ENCODE measurements at places on chromosomes 1 and 21. TPM values are rescaled to one million over a fixed set of nuclear protein-coding genes. Genes with fewer than 3 reads are reported as not detected.

DNA sequence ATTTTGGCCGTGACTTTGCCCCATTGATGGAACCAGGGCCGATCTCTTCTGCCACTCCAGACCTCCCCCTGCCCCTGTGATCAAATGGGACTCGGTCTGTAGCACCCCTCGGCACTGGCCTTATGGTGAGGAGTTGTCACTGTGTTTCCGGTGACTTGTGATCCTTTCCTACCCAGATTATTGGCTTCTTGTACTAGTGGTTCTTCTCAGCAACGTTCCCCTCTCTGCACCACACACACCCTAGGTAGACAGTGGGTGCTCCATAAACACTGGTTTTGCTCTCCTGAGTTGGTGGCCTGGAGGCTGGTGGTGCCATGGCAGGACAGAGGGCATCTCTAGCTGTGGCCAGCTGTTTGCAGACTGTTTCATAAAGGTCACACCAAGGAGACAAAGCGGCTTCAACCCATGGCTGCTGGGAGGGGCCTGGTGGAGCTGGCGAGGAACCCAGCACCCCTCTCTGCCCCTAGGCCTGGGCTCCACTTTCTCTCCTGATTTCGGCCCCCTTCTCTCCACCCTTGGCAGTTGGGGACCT lies 50.7 kb downstream of the DHRS3 start:
- H3K27ac ChIP-seq, result no peak overlapping the region
- no peaks in the 10 kb centered on the region for H3K4me1 ChIP-seq
- no peaks in the 10 kb centered on the region for H3K27me3 ChIP-seq
- no peaks in the 10 kb centered on the region for H3K36me3 ChIP-seq
- DNase-seq, result no peak

Gene USP1
- 72.6 TPM for total RNA-seq

- no peak overlapping the region for H3K27ac ChIP-seq
- H3K27me3 ChIP-seq, result no peaks in the 10 kb centered on the region
- H3K36me3 ChIP-seq, result no peaks in the 10 kb centered on the region
- no peak overlapping the region for H3K4me3 ChIP-seq
Observed at GRCh38 chr1:174815474-174815908, 184.3 kb upstream of the CACYBP start.

- no peak overlapping the region for H3K27ac ChIP-seq
- no peak overlapping the region for H3K4me3 ChIP-seq
- H3K36me3 ChIP-seq, result no peaks in the 10 kb centered on the region
- DNase-seq, result no peak
- no peaks in the 10 kb centered on the region for H3K27me3 ChIP-seq
Observed at GRCh38 chr1:17141441-17142197, 22.4 kb upstream of the PADI2 start.

Gene DNAJC28
- 1.2 TPM for total RNA-seq

DNA sequence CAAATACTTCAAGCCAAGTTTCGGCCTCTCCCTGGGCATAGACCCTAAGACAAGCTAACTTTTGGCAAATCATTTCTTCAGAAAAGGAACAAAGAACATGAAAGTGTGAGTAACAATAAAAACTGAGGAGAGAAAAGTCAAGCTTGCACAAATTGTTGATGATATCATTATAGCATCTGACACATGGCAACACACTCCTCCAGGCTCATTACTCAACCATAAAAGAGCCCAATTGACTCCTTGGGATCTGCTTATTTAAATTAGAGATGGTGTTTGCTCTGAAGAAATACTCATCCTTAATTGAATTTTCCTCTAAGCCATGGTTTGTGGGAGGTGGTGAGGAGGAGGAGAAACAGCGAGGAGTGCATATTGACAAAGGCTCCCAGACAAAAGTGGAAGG lies 54.5 kb downstream of the TNFSF4 start:
- no peaks in the 10 kb centered on the region for H3K36me3 ChIP-seq
- no peaks in the 10 kb centered on the region for H3K4me1 ChIP-seq

GRCh38 chr21:15722591-15723324 lies 7.0 kb upstream of the USP25 start:
- no peaks in the 10 kb centered on the region for H3K4me1 ChIP-seq
- no peak overlapping the region for H3K27ac ChIP-seq
- no peaks in the 10 kb centered on the region for H3K36me3 ChIP-seq
- no peaks in the 10 kb centered on the region for H3K27me3 ChIP-seq
- no peak overlapping the region for H3K4me3 ChIP-seq

GRCh38 chr1:234968451-234968850 lies 160.2 kb downstream of the TOMM20 start:
- H3K27ac ChIP-seq, result peak overlapping the region; percentile 46
- no peak for DNase-seq
- H3K27me3 ChIP-seq, result no peaks in the 10 kb centered on the region
- peaks cover 65% of the 10 kb centered on the region for H3K4me1 ChIP-seq

DNA sequence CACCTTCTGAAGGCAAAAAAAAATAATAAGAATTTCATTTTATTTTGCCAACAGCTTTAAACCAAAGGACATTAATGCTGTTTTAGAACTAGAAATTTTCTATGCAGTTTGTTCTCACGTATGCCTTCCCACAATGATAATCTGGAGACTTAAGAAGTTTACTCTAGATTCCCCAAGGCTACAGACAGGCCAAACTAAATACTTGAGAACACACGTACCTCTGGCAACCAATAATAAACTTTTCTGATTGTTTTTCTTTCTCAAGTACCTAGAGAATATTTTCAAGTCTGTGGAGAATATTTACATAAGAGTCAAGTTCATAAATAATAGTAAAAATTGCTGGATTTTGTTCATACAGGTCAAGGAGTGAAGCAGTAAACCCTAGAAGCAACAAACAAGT lies 15.9 kb downstream of the CLDN8 start:
- no peaks in the 10 kb centered on the region for H3K27me3 ChIP-seq
- H3K4me1 ChIP-seq, result no peaks in the 10 kb centered on the region
- H3K4me3 ChIP-seq, result no peak overlapping the region
- H3K36me3 ChIP-seq, result no peaks in the 10 kb centered on the region

DNA sequence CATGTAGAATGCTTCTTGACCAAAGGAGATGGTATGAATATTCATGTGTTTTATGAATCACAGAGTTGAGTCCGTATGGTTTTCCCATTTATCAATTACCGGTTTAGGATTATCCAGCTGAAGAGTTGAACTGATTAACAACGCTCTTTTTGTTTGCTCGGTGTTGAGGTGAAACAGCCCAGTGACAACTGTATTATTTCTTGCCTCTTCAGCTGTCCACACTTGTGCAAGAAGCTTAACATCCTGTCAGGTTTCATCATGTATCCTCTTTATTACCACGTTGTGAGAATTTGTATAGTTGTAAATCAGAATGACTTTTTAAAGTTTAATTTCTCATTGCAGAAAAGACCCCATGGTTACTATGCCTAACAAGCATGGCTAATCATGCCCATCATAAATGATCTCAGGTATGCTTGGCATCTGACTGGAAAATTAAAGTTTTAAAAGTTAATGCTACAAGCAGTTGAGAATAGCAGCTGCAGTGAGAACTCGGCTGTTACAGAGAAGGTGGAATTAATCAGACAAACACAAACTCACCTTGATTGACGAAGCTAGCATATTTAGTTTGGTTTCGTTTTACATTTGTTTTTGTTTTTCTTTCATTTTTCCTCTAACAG lies 563.2 kb upstream of the ADGRL2 start:
- no peak overlapping the region for H3K27ac ChIP-seq
- DNase-seq, result no peak
- H3K36me3 ChIP-seq, result no peaks in the 10 kb centered on the region
- H3K4me1 ChIP-seq, result no peaks in the 10 kb centered on the region
- no peaks in the 10 kb centered on the region for H3K27me3 ChIP-seq
- no peak overlapping the region for H3K4me3 ChIP-seq

Gene MANEAL
- 1.5 TPM for total RNA-seq

GRCh38 chr1:246587606-246588005 lies 21.4 kb downstream of the CNST start:
- H3K27me3 ChIP-seq, result no peaks in the 10 kb centered on the region
- H3K4me3 ChIP-seq, result no peak overlapping the region
- H3K36me3 ChIP-seq, result peaks cover 23% of the 10 kb centered on the region
- H3K27ac ChIP-seq, result no peak overlapping the region

DNA sequence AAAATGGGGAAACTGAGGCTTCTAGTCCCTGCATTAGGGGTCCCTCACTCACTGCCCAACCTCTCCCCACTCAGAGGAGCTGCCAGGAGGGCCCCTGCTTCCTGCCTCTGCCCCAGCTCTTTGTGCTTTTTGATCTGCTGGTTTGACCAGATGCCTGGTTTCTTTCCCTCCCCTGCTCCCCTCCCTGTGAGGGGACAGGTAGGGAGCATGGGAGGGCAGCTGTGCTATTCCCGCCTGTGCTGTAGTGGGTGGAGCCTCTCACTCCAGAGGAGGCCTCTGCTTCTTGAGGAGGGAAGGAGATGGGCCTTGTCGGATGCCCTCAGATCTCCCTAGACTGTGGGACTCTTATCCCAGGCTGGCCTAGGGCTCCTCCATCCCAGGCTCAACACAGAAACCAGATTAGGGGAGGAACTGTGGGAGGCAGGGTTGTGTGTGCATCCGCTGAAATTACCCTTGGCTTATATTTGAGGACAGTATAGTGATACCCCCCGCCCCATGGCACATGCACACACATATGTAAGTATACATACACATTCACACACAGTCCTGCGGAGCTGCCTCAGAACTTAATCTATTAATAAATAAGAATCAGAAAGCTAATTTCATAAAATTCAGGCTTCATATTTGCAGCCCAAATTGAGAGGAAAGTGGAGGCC lies 4.6 kb downstream of the BOLA1 start:
- H3K4me3 ChIP-seq, result no peak overlapping the region
- no peaks in the 10 kb centered on the region for H3K27me3 ChIP-seq
- peaks cover 13% of the 10 kb centered on the region for H3K4me1 ChIP-seq
- H3K27ac ChIP-seq, result no peak overlapping the region
- peaks cover 13% of the 10 kb centered on the region for H3K36me3 ChIP-seq
- DNase-seq, result no peak

- H3K4me1 ChIP-seq, result no peaks in the 10 kb centered on the region
- no peak overlapping the region for H3K4me3 ChIP-seq
- no peaks in the 10 kb centered on the region for H3K27me3 ChIP-seq
- H3K36me3 ChIP-seq, result no peaks in the 10 kb centered on the region
- DNase-seq, result no peak
Observed at GRCh38 chr1:209199822-209200221, 383.7 kb upstream of the CAMK1G start.
